ENCODE measurements at places on chromosomes 5 and 9.

DNA sequence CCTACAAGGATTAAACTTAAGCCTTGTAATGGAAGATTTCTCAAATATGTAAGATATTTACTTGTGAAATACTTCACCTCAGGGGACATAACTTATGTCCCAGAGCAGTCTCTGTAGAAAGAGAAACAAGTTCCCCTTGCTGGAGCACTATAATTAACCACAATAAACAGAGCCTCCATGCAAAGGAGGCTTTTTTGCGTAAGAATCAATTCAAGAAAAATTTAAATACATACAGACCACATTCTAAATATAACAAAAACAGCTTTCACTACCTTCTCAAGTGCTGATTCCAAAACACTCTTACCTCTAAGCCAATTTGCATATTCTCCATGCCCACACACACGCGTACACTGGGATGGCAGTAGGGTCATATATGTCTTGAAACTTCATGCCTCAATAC is 30.7 kb upstream of the CCNB1 start:
- DNase-seq = no peak

DNA sequence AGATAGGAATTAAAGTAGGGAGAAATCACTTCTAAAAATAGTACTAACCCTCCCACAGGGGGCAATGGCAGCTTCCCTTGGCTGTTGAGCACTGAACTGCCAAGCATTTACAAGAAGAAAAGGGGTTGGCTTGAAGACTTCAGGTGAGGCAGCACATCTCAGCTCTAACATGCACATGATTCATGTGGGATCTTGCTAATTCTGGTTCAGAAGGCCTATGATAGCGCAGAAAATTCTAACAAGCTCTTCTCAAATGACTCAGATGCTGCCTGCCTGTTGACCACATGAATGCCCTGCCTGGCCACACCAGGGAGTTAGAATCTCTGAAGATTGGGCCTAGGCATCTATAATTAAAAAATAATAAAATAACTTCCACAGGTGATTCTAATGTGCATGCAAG is 22.6 kb downstream of the CD180 start:
- no peak for DNase-seq

- DNase-seq = no peak
Observed at GRCh38 chr5:173557123-173557903, 59.1 kb downstream of the BOD1 start.

- DNase-seq = no peak
Observed at GRCh38 chr5:83921666-83922193, 201.1 kb upstream of the HAPLN1 start.

GRCh38 chr5:101663543-101663942 is 632.5 kb downstream of the SLCO4C1 start:
- no peak for DNase-seq

DNA sequence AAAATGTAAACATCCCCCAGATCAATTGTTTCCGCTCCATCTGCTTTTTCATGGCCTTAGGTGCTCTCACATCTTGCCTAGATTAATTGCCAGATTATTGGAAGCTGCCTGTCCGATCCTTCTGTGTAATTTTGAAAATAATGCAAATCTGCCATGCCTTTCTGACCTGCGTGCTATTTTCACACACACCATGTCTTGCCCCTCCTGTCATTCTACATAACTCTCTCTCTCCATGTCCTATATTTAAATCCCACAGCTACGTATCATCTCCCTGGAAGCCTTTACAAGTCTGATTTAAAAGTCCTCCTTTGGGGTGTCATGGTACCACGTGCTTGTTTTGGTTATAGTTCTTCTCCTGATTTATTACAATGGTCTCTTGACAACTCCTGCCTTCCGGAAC is 247.6 kb upstream of the ELAVL2 start:
- DNase-seq = no peak

Measured in neural crest cell (in vitro differentiated cells).